ENCODE measurements at places on chromosomes 1 and 21.

GRCh38 chr1:96934282-96934681 is 212.7 kb downstream of the PTBP2 start:
- no peak for DNase-seq

- DNase-seq = no peak
Observed at GRCh38 chr21:44956356-44957046, 16.7 kb downstream of the SLX9 start.

GRCh38 chr1:100051893-100052292 is 80.8 kb downstream of the SASS6 start:
- no peak for DNase-seq

DNA sequence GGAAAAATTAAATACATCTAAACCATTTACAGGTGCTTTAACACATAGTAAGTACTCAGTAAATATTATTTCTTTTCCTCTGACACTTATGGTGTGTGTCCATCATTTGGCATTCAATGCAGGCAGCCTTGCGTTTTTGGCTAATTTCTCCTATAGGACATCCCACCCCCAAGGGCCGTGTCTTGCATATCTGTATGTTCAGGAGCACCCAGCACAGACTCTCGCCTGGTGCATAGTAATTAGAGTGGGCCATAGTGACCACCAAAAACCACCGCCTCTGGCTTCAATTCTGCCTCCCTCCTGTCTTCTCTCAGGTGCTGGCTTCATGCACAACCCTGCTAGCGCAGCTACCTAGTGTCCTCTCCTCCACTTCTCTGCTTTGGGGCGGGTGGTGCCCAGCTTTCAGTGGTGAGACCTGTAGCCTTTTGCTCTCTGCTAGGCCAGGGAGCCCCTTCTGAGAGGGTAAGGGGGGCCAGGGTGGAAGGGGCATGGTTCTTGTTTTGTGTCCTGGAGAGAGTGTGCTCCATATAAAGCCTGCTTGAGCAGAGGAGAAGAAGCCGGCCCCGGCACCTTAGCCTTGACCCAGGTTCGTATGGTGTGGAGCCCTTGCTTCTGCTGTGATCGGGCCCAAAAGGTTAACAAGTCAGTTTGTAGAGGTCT is 33.4 kb downstream of the BATF3 start:
- no peak for DNase-seq

DNA sequence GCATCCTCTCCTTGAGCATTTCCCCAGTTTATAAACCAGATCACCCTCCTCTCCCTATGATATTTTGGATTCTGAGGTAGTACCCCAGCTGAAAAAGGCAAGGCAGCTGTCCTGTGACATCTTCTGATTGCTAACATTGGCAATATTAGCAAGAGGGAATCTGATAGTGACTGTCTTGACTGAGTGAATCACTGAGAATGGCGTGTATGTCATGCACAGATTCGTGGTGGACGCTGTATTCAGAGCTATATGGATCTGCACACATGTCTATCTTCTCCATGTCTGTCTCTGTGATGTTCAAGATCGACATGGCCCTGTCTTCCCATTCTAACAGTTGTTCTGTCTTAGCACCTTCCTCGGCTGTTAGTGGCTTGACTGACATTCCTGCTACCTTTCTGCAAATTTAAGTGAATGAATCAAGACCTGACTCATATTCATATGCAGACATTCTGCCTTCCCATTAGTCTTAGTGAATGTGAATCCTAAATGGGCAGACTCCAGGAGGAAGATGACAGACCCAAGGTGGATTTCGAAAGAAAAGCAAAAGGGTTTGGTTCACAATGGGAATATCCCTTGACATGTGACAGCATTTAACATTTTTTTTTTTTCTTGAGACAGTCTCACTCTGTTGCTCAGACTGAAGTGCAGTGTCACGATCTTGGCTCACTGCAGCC is 97.7 kb downstream of the PGBD5 start:
- no peak for DNase-seq

- DNase-seq = no peak
Observed at GRCh38 chr1:154151311-154151710, 3.6 kb downstream of the NUP210L start.

- no peak for DNase-seq
Observed at GRCh38 chr21:28508126-28508525, 484.6 kb downstream of the LTN1 start.

- no peak for DNase-seq
Observed at GRCh38 chr1:154614901-154615300, 6.9 kb upstream of the ADAR start.

GRCh38 chr1:151502035-151502700 is 9.0 kb upstream of the CGN start:
- no peak for DNase-seq

DNA sequence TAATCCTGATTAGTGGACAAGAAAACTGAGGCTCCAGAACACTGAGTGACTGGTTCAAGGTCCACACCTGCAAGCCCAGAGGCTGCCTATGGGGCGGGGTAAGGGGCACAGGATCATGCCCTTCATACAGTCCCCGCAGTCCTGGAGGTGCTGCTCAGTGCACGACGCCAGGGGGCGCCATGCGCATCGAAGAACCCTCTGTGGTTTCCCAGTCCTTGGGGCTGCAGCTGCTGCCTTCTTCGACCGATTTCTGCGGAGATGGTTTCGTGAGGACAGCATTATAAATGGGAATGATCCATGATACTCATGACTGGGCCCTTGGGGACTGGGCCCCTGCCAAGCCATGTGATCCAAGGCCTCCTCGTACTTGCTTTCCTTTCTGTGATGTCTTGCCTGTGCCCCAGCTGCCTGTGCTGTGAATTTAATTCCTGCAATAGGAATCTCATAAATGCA is 37.1 kb upstream of the ARHGEF10L start:
- DNase-seq = peak; percentile 90

All from Ammon's horn (tissue), 1 donor.